Stimulated activated CD8-positive, alpha-beta memory T cell treated with anti-CD3 and anti-CD28 coated beads, Interleukin-7, amount 100 ng/mL, for 1 hour (primary cell): ENCODE measurements at places on chromosomes 6 and 20.
A peak's percentile ranks its signal among the peaks of the same experiment; 100 is the strongest.

GRCh38 chr20:25309395-25310267 lies 61.7 kb downstream of the PYGB start:
- DNase-seq, result no peak

DNA sequence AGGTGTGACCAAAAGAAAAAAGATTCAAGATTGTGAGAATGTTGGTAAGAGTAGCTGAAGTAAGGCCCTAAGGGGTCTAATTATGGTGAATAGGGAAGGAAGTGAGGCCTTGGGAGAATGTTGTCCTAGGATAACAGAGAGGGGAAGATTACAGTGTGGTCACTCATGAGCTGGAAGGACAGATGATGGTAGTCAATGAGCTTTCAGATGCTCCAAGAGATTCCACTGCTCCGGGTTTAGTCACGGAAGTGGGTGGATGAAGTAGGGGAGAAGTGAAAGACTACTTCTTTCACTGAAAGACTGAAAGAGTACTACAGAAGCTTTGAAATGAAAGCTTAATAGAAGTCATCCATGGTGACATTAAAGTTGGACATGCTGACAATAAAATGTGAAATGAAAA lies 108.5 kb downstream of the MMS22L start:
- DNase-seq, result no peak

GRCh38 chr20:58645412-58645968 lies 5.6 kb upstream of the STX16 start:
- DNase-seq, result no peak

GRCh38 chr6:155404937-155405336 lies 50.7 kb downstream of the NOX3 start:
- DNase-seq, result no peak

DNA sequence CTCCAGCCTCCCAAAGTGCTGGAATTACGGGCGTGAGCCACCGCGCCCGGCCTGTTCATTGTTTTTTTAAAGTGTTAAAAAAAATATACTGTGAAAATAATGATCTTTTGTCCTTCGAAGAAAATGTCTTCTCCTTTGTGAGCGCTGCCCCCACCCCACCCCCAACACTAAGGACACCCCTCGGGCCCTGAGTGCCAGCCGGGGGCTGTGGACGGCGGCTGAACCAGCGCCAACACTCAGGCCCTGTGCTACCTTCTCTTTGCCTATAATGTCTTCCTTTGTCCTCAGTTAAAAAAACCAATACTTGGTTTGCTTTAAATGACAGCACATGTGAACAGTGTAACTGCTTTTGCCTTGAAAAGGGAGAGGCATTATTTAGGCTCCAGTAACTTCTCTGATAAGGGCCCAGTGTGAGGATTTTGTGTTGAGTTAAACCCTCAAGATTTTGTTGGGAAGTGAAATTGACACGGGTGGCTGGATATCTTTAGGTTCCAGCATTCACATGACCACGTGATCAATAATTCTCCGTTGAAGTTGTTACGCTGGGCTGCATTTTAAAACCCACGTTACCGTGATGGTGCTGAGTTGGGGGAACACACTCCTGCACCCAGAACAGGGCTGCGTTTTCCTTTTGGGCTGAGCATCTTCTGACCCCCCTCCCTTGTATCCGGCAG lies 9.5 kb upstream of the ADRM1 start:
- no peak for DNase-seq

GRCh38 chr6:25012657-25013056 lies 76.9 kb upstream of the RIPOR2 start:
- no peak for DNase-seq

DNA sequence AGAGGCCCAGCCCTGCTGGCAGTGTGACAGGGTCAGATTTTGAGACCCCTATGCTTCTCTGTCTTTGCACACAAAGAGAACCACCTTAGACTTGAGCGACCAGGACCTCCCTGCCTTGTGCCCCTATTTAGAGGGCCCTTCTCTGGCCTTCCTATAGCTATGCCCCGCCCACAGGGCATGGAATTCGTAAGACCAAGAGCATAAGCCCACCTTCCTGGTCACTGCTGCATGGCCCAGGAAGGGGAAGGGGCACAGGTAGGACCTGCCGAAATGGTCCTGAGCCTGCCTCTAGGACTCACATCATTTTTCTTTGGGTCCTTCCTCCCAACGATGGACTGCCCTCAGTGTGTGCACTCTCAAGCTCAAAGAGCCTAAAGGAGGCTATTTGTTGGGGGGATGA lies 65.1 kb upstream of the SRSF6 start:
- no peak for DNase-seq

GRCh38 chr20:54454982-54455381 lies 20.4 kb upstream of the DOK5 start:
- DNase-seq, result no peak

GRCh38 chr6:156776470-156776839 lies 723 bp upstream of the ARID1B start:
- no peak for DNase-seq

- DNase-seq, result no peak
Observed at GRCh38 chr6:137685798-137686375, 181.2 kb upstream of the TNFAIP3 start.

DNA sequence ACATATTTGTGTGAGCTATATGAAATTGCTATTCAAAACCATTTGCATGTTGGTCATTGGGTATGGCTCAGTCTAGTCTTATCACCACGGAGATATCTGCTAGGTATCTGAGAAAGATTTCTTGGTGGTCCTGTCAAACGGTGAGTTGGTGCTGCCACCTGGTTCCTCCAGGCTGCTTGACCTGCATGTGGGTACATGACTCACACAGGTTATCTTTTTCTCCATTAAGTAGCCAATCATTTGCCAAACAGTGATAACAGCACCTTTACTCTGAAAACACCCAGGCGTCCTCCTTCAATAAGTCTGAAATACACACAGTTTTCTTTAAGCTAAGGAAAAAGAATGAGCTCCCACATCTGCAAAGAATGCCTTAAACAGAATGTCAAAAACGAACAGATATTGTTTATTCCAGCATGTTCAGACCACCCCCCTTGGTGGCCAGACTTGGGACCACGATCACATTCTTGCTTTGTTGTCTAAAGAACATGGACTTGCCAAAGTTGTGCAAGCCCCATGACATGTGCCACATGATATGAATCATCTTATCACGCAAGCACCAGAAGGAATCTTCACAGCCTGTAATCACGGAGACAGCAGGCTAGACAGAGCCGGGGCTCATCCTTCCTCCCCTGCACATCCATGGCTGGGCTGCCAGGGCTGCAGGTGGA lies 200.7 kb upstream of the THBS2 start:
- DNase-seq, result no peak

DNA sequence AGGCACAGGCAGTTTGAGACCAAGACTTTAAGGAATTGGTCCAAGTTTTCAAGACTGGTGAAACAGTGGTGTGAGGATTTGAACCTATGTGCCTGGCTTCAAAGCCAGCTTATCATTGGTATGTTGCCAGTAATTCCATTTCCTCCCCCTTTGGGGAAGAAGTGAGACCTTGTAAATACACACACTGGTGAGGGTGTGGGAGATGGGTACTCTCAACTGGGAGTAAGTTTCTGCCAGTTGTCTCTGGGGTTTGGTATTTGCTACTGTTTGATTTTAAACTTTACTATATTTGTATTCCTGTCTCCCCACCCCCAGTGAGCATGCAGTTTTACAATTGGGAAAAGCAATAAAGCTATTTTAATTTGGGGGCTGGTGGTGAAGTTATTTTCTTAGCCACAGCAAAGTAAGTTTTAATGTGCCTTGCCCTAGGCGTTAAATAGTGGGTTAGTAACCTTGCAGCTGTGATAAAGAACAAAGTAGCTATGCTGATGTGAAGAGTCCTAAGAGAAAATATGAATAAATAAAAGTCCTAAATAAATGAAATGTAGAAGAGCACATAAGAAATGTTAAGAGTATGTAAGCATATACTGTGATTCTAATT lies 31.0 kb downstream of the SNX9 start:
- no peak for DNase-seq

DNA sequence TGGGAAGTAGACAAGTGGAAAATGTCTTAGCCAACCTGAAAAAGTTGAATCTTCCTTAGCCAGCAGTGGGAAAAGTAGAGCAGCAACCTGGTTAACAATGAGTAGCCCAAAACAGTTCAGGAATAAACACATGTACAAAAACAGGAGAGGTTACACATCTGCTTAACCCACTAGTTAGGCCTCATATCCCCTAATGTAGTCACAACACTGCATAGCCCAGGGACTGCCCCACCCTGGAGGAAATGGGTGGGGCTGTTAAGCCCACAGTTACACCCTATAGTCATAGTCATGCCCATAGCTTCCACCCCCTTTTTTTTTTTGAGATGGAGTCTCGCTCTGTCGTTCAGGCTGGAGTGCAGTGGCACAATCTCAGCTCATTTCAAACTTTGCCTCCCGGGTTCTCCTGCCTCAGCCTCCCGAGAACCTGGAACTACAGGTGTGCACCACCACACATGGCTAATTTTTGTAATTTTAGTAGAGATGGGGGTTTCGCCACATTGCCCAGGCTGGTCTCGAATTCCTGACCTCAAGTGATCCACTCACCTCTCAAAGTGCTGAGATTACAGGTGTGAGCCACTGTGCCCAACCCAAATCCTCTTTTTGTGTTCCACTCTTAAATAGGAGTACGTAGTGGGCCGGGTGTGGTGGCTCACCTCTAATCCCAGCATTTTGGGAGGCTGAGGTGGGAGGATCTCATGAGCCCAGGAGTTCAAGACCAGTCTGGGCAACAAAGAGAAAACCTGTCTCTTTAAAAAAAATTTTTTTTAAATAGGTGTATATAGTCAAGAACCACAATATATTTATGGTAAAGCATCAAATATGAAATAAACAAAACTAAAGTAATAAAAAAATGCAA lies 24.5 kb downstream of the ILRUN start:
- peak; percentile 57 for DNase-seq
